ENCODE measurements at places on chromosomes 11 and 22.
A peak's percentile ranks its signal among the peaks of the same experiment; 100 is the strongest.

DNA sequence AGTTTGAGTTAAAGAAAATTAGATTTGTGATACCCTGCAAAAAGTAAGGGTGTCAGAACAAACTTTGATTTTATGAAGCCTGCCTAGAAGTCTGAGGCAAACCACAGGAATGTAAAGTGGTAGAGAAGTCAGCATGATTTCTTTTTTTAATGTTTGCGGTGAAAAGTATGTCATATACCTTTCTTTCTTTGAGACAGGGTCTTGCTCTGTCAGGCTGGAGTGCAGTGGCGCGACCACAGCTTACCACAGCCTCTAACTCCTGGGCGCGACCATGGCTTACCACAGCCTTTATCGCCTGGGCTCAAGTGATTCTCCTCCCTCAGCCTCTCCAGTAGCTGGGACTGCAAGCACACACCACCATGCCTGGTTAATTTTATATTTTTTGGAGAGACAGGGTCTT is 4.7 kb downstream of the API5 start:
- peak; percentile 23 for DNase-seq

- DNase-seq: peak; percentile 38
Observed at GRCh38 chr11:64444838-64445441, 86.0 kb downstream of the RPS6KA4 start.

DNA sequence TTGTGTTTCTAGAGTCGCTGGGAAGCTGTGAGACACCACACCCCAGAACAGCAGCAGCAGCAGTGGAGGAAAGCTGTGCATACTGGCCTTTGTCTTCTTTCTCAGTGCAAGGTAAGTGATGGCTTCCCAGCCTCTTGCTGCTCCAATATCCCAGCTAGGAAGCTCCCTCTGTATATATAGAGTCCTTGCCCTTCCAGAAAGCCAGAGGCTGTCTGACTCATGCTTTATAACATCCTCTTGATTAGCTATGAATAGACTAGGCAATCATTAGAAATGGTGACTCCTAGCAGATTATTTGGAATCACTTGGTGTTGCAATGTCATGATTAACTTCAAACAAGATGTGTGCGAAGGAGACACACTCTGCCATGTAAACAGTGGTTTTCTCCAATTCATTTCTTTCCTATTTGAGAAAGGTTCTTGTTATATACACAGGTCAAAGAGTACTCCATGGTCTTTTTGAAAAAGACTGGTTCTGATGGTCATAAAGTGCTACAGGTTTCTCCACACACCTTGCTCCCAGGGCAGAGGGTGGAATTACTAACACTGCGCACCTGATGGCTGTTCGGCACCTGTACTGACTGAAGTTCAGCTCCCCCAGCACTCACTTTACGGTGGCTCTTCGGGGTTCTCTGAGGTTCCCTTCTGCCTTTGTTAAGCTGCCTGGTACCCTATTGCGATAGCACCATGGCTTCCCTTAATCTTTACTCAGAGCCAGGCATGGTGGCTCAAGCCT is at the start of gene MMP1:
TSS of gene MMP1 (minus strand) at position 149 of the 735 bp plus-strand sequence. CDS start at position 81, 68 bp downstream.
- peak; percentile 87 for DNase-seq

GRCh38 chr22:44555597-44555996 is 57.6 kb upstream of the RTL6 start:
- no peak for DNase-seq

DNA sequence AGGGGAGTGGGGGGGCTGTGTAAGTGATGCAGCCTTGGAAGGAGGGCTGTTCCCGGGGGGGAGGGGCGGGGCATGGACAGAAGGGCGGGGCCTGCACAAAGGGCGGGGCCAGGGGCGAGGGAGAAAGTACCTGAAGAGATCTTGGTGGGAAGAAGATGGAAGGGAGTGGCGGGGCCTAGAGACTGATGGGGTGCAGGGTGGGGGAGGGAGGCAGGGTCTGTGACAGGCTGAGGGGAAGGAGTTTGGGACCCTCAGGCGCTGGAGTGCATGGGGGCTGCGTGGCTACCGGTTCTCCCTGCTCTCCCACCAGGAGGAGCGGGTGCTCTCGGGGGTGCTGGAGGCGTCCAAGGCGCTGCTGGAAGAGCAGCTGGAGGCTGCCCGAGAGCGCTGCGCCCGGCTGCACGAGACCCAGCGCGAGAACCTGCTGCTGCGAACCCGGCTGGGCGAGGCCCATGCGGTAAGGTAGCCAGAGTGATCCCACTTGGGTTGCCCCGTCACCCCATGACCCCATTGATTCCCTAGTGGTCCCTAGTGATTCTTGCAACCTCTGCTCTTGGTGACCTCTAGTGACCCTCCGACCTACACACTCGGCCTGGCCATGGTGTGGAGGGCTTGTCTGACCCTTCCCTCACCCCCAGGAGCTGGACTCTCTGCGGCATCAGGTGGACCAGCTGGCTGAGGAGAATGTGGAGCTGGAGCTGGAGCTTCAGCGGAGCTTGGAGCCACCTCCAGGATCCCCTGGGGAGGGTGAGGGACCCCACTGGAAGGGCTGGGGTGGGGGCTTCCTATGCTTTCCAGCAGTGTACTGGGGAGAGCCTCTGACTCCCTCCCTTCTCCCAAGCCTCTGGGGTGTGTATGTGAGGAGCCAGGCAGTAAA is 3.1 kb downstream of the CCDC88B start:
- no peak for DNase-seq

GRCh38 chr22:24937114-24937513 is 9.4 kb downstream of the LHFPL7 start:
- DNase-seq: peak; percentile 35
